Forelimb muscle (tissue), 1 donor: ENCODE measurements at places on chromosomes 1 and 21.

DNA sequence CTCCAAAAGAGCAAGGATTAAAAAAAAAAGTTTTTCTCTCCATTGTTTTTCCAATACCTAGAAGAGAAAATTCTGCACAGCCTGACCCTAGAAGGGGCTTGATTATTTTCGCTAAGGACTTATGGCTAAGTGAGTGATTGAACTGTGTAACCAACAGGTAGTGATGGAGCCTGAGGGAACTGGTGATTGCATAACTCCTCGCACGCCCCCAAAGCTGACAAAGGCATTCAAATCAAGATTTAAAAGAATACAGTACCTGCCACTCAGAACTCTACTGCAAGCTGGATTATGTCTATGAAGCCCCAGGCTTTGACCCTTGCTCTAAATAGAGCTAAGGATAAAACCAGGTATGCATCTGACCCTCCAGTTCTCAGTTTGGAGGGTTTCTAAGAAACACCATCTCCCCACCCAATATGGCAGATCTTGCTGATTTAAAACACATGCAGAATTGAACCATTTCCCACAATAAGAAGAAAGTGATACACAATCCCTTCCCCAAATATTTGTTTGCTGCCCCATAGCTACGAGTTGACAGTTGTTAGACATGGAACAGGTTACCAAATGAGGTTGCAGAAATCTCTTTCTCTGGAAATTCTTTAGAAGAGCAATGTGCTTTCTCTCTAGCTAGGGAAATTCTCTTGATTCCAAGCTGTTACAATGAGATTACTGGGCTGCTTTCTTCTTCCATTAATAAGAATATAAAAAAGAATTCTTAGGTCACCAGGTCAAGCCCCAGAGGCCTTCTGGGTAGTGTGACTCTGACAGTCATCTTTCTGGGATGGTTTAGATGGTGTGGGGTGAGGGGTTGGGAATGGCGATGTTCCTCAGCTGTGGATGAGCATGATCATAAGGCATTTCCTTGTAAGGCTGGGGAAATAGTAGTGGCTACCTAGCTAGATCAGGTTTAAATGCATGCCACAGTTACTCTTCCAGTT is 35.1 kb downstream of the FGGY start:
- no peak for DNase-seq

DNA sequence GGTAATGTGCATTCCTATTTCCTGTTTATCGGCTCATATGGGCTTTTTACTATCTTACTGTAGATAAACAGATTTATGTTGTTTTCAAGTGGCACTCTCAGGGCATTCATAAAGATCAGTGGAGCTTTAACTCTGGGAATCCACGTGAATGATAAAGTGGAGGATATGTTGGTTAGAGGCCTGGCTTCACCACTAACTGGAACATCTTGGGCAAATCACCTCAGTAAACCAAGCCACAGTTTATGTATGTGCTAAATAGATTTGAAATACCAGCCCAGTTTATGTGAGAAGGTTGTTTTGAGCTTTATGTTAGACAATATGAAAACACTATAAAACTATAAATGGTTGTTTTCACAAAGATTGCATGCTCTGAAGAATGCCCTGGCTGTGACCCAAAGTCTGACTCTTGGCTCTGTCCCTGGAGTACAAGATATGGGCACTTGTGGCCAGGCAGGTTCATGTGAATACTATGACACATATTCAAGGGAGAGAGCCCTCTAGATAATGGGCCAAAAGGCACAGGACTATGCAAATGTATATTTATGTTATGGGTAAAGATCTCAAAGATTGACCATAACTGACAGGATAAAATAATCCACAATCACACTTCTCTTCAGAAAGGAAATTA is 36.7 kb downstream of the FAM163A start:
- DNase-seq, result no peak

DNA sequence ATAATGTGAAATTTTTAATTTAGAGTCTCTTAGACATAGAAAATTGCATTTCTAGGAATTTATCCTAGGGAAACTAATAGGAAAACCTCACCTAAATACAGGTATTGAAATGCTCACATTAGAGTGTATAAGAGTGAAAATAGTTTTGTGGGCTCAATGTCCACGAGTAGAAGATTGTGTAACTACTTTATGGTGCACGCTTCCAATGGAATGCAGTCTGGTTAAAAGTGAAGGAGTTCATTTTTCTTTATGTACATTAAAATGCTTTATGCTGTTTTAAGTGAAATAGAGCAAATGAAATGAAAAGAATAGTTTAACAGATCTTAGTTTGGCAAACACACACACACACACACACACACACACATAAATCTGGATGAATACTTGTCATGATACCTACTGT is 278.2 kb downstream of the USP25 start:
- DNase-seq, result no peak

- no peak for DNase-seq
Observed at GRCh38 chr21:28928578-28929420, 63.9 kb downstream of the LTN1 start.

- no peak for DNase-seq
Observed at GRCh38 chr1:213330281-213330680, 279.2 kb downstream of the RPS6KC1 start.

GRCh38 chr1:64686828-64687724 is 57.8 kb upstream of the RAVER2 start:
- no peak for DNase-seq

GRCh38 chr21:33769057-33769456 is 126.8 kb downstream of the ITSN1 start:
- no peak for DNase-seq

- no peak for DNase-seq
Observed at GRCh38 chr1:89827902-89828301, 7.1 kb downstream of the LRRC8D start.

GRCh38 chr1:246417152-246417812 is 89.8 kb downstream of the SMYD3 start:
- no peak for DNase-seq

- DNase-seq, result no peak
Observed at GRCh38 chr1:1240822-1241587, 5.5 kb downstream of the C1QTNF12 start.

DNA sequence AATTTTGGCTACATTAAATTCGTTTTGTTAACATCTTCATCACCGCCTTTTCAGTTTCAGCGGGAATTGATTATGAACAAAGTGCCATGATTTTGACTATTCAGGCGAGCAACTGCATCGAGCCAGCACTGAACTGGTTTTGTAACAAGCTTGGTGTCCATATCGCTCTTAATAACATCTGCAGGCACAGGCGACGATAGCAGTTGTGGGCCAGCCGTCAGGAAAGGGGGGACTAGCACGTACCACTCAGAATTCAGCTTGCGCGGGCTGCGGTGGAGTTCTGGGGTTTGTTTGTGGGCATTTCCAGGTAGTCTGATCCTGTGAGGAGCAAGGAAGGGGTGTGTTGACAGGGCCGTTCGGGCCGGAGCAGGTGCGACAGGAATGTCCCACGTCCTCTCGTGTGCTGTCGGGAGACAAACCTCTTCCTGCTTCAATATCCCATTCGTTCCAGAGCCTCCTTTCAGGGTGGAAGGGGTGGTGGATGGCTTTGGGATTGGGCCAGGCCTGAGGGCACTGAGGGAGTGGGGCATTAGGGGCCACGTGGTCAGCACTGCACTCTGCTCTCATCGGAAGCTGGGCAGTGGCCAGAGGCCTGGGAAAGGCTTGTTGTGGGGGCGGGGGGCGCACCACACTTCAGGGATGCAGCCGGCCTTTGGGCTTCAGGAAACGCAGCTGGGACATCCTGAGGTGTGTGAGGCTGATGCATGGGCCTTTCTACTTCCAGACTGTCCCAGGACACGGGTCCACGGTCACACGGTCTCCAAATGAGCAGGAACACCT is 39.1 kb downstream of the SKI start:
- no peak for DNase-seq

DNA sequence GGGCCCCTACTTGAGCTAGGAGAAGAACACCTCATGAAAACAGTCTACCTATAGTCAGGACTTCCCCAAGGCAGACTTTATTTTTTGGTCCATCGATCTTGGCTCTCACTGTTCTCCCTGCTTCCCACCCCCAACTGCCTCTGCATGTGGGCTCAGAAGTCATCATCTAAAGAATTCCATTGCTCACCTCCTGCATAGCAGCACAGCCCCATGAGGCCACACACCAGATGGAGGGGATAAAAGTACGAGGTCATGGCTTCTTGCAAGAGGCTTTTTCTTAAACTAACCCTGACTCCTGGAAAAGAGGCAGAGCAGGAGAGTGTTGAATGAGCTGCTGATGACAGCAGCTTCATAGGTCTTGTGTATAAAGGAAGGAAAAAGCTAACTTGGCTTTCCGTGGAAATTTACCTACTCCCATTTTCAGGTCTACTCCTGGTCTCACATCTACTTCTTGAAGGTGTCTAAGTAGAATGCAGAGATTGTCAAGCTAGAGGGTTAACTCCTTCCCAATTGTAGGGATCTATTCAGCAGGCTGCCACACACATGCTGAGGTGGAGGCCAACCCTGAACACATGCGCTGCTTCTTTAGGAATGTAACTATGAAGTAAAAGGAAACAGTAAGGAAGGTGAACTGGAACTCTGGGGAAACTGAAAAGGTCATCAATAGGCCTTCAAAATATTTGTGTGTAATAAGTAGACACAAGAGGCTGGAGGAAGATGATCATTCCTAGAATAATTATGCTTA is 18.7 kb downstream of the WNT2B start:
- DNase-seq, result no peak

DNA sequence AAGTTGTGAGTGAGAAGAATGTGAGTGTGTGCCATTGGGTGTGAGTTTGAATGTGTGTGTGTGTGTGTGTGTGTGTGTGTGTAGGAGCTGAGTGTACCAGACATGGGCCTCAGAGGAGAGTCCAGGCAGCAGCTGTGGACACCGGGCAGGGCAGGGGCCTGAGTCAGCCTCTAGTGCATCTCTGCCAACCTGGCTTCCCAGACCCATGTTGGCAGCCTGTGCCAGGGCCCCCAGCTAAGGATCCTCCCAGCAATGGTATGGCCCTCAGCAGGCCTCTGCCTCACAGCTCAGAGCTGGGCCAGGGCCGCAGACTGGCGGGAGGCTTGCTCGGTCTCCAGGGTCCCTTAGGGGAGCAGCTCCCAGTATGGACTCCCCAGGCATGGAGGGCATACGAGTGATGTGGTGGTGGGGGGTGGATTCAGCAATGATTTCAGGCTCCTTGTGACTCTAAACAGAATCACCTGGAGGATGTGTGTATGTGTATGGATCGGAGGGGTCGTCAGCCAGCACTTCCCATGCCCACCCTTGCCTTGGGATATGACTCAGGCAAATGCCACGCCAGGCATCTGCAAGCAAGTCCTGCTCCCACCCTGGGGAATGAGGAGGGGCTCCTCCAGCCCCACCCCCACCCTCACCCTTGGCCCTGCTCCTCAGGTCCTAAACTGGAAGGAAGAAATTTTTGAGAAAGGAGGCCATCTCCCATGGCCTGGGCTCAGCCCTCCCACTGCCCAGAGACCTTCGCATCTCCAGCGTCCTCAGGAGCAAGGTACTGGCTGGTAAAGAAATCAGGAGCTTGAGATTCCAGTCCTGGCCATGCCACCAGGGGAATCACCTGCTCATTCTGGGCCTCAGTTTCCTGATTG is 1.8 kb upstream of the FOXO6 start:
- DNase-seq, result no peak

GRCh38 chr1:231931846-231932454 is 305.4 kb downstream of the DISC1 start:
- no peak for DNase-seq

- DNase-seq, result no peak
Observed at GRCh38 chr1:241479294-241479693, 40.3 kb downstream of the FH start.

- DNase-seq, result no peak
Observed at GRCh38 chr1:89112871-89113613, 12.9 kb downstream of the GBP2 start.

GRCh38 chr1:1199141-1199960 is 7.0 kb downstream of the TNFRSF18 start:
- DNase-seq, result no peak

- no peak for DNase-seq
Observed at GRCh38 chr1:76125473-76126219, 51.1 kb downstream of the ST6GALNAC3 start.

DNA sequence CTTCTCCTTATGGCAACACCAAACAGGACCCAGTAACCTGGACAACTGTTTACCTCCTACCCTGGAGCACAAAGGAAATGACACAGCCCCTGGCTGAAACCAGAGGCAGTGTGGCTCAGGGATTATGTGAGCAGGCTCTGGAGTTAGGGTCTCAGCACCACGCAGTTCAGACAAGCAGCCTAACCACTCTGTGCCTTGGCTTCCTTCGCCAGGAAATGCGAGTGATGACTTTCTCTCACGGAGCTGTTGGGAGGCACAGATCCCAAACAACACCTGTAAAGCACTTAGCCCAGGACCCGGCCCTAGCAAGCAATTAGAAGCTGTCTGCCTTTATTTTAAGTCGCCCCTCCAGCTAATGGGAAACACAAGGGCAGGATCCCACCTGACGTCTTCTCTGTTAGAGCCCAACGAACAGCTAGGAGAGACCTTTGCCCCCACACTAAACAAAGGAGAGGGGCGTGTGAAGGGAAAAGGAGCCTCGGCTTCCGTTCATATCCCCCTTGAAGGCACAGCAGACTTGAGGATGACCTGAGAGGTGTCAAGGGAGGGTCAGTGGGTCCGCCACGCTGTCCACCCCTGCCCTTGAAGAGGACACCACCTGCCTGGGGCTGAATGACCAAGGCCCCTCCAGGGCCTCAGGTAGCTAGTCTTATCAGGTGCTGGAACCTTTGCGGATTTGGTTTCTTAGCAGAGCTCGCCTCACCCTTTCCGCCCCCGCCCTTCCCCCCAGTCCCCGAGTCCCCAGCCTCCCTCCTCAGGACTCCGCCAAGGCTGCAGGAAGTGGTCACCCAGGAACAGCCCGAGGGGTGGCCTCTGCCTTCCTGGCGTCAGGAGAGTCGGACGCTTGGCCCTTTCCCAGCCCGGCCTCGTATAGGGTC is 860 bp downstream of the TMEM63A start:
- no peak for DNase-seq

- no peak for DNase-seq
Observed at GRCh38 chr21:32182449-32182848, 96.4 kb downstream of the MIS18A start.

DNA sequence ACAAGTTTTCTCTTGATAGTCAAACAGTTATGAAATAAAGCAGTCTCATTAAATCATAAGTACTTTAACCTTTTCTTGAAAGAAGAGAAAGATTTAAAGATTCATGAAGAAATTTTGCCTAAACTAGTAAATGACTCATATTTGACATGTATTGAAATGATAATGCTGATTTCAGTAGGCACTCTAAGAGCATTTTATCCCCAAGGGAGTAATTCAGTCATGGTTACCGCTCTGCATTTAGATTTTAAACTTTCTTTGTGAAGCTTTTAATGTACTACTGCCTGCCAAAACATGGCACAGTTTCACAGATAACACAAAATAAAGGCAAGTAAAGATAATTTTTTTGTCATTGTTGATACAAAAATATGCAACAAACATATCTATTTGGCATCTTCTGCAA is 6.8 kb downstream of the USH2A start:
- DNase-seq, result no peak

DNA sequence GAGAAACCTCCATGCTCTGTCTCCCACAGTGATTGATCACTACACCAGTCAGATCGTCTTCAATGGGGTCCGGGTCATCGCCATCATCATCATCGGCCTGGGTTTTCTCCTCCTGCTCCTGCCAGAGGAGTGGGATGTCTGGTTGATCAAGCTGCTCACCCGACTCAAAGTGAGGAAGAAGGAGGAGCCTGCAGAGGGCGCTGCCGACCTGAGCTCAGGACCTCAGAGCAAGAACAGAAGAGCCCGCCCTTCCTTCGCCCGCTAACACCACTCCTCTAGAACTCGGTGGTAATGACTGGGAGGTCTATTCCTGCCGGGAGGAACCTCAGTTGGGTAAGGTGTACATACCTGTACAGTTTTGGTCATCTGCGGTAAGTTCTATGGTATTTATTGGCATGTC is 50.3 kb upstream of the COA6 start:
- DNase-seq, result no peak

- DNase-seq, result no peak
Observed at GRCh38 chr1:214557952-214558735, 6.7 kb upstream of the PTPN14 start.
